ENCODE measurements at places on chromosomes 2 and 18.

DNA sequence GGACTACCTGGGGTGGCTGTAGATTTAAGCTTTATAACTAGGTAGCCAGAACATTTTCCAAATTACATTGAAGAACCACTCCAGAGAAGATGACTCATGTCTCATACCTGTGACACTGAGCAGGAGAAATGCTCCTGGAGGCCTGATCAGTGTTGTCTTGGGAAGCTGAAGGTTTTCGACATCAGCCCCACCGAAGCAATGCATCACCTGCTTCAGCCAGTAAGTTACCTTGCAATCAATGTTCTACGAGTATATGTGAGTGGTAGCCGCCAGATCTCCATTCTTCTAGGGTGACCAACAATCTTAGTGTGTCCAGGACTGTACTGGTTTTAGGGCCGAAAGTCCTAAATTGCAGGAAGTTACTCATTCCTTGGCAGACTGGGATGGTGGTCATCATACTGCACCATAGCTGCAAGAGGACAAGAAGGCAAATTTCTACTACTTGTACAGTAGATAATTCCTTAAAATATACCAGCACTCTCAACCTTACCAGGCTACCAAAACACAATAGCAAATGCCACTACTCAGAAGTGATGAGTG is 109.3 kb upstream of the LINC00305 start:
- no peak for DNase-seq

DNA sequence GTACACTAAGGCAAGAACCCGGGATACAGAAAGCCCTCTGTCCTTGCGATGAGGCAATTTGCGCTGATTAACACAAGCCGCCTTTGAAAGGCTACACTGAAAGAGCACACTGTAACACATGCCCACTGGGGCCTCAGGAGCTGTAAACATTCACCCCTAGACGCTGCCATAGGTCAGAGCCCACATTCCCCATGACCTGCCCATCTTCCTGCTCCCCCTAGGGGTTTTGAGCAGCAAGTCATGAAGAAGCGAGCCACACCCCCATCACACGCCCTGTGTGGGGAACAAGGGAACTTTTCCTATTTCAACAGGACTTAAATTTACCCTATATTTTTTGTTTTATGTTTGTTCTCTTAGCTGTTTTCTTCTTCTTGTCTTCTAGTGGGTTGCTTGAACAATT is 47.8 kb upstream of the SLC4A10 start:
- no peak for DNase-seq

GRCh38 chr2:186919296-186919695 is 70.3 kb upstream of the ZSWIM2 start:
- DNase-seq = no peak

- no peak for DNase-seq
Observed at GRCh38 chr18:49843778-49844625, 30.7 kb upstream of the ACAA2 start.

GRCh38 chr2:134097740-134098139 is 156.1 kb upstream of the MGAT5 start:
- no peak for DNase-seq

DNA sequence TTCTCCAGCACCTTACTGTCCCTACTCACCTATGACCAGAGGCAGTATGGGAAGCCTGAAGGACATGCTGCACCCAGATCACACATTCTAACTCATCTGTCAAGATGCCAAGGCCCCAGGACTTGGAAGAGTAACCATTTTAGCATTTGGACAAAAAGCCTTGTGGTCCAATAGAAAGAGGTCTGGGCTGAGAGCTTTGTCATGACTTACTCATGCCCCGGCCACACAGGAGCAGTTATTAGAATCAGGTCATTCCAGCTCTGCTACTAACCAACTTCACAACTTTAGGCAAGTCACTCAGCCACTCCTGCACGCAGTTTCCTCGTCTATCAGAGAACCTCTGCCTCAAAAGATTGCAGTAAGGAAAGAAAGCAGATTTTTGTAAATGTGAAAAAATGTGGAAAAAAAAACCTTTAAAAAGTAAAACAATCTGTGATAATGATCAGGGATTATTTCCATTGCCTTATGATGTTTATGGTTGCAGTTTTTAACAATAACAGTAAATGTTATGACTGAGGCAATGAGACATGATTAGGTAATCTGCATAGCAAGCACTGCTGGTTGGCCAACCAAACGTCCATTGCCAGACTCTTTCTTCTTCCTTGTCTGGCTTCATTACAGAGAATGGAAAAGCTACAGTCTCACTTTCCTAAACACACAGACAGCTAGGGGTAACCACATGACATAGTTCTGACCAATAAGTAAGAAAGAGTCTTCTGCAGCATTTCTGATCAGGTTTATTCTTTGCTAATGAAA is 255.4 kb upstream of the CHAC2 start:
- DNase-seq = no peak

- DNase-seq = no peak
Observed at GRCh38 chr2:210288408-210288807, 26.6 kb downstream of the MYL1 start.

- DNase-seq = no peak
Observed at GRCh38 chr18:44957461-44957860, 276.8 kb downstream of the SETBP1 start.

DNA sequence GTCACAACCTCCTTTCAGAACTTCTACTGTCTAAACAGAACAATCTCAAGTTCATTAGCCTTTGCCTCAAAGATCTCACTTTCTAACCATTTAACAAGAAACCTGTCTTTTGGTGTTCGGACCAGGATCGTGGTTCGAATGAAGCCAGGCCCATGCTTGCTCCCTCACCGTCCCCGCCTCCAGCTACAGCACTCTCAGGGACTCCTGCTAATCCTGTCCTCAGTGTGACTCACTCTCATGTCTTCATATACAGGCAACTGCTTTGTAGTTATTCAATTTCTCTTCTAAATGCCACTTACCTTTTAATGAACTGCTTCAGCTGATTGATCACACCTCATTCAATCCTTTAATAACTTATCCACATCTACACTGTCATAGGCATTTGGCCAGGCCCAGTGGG is 15.8 kb downstream of the SERTAD2 start:
- no peak for DNase-seq

- DNase-seq = no peak
Observed at GRCh38 chr2:24820175-24820513, 26.9 kb downstream of the CENPO start.

DNA sequence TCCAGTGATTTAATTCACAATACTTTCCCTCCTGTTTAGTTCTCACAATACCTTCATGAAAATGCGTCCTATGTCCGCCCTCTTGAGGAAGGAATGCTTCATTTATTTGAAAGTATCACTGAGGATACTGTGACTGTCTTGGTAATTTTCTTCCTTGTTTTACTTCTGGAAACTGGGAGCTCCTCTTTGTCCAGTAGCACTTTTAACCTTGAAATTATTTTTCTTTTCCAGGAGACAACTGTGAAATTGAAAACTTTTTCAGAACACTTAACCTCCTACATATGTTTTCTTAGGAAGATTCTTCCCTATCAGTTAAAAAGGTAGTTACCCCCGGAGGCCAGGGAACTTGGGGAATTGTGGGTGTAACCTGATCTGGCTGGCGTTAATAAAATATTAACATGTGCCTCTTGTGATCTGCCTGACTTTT is 58.9 kb upstream of the STON1 start:
- DNase-seq = no peak

DNA sequence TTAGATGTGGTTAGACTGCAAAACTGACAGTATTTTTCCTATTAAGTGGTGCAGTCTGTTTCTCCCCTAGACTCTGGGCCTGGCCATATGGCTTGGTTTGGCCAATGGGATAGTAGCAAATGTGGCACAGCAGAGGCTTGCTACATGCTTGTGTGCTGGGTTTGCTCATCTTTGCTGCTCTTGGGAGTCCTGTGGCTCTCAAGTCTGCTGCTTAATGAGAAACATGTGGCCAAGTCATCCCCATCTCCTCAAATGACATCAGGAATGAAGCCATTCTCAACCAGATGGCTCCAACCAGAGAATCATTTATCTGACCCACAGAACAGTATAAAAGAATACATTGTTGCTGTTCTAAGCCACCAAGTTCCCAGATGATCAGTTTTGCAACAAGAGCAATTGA is 57.1 kb upstream of the PAX3 start:
- DNase-seq = no peak

GRCh38 chr2:158845859-158846258 is 50.7 kb downstream of the DAPL1 start:
- DNase-seq = no peak

DNA sequence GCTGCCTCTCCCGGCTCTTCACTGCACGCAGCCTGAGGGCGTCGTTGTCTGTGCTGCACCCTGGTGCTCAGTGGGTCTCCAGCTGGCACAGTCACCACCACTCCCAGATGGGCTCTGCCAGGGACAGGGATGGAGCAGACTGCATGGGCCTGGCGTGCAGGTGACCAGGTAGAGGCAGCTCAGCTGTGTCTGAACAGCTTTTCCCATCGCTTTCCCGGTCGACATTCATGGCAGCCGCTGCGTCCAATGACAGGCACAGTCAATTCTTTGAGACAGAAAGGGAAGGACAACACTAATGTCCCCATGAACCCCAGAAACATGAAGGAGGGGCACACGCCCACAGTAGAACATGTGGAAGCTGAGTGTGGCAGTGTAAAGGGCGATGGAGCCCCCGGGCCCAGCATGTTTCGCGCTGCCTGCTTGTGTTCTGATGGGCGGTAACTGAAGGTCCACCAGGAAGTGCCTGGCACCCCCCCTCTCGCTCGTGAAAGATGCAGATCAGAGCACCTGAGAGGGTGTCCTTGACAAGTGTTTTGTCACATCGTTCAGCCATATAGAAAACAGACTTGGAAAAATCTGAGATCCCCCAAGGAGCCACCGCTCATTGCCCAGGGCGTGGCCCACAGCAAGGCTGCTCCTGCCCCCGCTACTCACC is 122.4 kb downstream of the NFATC1 start:
- DNase-seq = no peak

DNA sequence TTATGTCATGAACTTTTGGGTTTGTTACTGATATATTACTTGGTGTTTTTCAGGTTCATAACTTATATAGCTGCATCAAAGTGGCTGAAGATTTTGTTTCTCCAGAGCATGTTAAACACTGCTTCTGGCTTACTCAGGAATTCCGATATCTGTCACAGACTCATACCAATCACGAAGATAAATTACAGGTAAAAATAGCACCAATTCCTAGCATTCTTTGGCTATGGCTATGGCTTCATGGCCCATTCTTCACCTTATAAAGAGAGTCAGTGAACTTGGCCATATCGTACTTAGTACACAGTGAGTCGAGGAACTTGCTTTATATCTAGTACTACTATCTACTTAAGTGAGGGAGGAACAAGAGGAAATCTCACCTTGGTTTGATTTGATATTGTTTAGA is 49.9 kb downstream of the KDM3A start:
- DNase-seq = no peak

DNA sequence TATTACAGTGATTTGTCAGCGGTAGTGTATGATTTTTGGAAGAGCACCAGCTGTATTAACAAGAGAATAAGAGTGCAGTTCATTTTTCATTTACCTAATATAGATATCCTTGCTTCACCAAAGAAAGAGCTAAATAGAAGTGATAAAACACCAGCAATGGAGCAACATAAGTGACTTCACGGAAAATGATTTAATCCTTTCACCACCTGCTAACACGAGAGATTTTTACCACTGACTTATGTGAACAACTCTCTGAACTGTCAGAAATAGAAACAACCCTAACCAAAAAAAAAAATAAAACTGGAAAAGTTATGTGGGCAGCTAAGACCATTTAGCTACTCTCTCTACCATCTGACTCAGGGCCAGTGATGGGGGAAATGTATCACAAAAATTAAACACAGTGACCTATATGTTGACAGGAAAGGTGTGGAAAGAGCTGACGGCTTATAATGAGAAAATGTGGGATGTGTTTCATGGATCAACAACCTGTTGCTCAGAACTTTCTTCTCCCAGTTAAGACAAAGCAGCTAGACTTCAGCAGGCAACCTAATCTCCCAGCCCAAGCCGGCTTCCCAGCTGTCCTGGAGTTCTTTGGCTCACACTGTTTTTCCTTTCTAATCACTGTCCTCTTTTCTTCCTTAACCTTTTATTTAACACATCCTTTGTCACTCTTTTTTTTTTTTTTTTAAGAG is 272.7 kb downstream of the SS18 start:
- no peak for DNase-seq

DNA sequence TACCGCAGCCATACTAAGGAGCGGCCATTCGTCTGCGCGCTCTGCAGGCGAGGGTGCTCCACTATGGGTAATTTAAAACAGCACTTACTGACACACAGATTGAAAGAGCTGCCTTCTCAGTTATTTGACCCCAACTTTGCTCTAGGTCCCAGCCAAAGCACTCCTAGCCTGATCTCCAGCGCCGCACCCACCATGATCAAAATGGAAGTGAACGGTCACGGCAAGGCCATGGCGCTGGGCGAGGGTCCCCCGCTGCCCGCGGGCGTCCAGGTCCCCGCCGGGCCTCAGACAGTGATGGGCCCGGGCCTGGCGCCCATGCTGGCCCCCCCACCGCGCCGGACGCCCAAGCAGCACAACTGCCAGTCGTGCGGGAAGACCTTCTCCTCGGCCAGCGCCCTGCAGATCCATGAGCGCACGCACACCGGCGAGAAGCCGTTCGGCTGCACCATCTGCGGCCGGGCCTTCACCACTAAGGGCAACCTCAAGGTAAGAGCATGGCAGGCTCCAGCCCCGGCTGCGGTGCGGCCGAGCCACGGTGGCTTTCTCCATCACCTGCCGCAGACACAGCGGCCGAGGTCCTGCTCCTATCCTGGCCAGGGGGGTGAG is 15.5 kb downstream of the SALL3 start:
- no peak for DNase-seq

GRCh38 chr2:85682378-85682777 is 11.8 kb upstream of the GNLY start:
- no peak for DNase-seq

- DNase-seq = no peak
Observed at GRCh38 chr2:82795446-82795845, 1663.6 kb downstream of the SUCLG1 start.

DNA sequence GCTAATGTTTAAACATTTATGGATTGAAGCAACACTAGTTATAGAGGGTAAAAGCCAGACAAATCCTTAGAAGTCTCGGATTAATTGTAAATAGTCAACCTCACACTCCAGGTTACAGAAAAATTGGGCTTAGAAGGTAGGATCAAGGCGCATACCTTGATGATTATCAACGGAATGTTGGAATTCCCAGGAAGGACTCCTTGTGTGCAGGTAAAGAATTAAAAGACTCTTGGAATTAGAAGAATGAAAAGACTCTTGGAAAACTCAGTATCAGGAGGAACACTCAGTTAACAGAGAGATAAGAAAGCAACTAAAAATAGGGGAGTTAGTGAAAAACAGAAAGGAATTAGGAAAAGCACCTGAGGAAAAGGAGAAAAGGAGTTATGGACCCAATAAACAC is 29.3 kb upstream of the EPHA4 start:
- DNase-seq = no peak

- no peak for DNase-seq
Observed at GRCh38 chr18:11789716-11790510, 61.3 kb upstream of the CHMP1B start.

DNA sequence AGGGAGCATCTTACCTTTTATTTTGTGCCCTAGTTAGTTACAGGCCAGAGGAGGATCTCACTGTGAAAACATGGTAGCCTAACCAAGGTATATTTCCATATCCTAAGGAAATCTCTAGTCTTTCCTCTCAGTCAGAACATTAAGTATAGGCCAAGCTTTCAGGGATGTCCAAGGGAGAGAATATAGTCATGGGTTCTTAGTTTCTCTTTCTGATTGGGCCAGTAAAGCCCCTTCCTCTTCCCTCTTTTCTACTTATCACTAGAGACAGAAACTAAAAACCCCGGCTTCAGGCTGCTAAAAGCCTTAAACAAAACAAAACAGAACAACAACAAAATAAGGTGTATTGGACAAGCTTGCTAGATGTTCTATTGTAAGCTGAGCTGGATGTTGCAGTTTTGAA is 44.3 kb upstream of the TNFRSF11A start:
- DNase-seq = no peak
